ENCODE measurements at places on chromosomes 3 and 15.

DNA sequence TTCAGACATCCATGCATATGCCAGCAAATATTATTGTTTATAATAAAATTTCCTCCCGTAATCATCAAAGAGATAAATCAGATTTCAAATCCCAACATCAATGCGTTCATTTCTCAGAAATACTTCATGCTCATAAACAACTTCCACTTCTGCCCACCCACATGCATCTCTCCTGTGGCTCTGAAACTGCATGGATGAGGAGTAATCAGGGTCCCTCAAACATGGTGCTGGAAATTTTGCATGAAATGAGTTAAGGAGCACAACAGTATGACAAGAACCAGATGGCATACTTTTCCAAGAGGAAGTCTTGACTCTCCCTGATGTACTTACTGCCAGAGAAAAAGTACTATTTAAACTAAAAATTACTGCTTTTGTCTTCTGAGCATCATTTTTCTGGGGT, 26.9 kb upstream of the MFSD1 start:
- DNase-seq: no peak

- no peak for DNase-seq
These were observed 64.2 kb downstream of the SCAPER start for GRCh38 chr15:76840830-76841460.

GRCh38 chr15:70220490-70221096, 122.9 kb upstream of the TLE3 start:
- no peak for DNase-seq

DNA sequence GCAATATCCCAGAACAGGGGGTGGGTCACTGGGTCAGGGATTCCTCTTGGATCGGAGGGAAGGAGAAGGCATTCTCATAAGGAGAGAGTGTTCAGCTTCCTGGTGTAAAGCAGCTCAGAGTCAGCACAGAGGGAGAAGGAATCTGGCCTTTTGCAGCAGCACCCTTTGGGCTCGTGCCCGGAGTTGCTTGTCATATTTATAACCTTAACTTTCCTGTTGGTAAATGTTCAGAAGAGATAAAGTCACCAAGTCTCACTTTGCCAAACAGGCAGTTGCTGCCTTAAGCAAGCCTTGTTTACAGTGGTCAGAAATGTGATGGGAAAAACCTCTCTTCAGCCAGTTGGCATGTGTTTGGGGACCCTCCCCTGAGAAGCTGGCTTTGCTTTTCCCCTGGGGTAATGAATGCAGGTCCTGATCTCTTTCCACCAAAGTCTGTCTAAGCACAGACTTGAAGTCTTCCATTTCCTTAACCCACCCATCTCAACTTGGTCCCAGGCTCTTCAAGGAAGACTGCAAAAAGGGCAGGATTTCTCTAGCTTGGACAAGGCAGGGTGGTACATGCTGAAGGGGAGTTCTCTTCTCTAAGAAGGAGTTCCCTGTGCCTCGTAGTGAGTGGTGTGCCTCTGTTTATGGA, 206.9 kb upstream of the BHLHE40 start:
- DNase-seq: no peak

DNA sequence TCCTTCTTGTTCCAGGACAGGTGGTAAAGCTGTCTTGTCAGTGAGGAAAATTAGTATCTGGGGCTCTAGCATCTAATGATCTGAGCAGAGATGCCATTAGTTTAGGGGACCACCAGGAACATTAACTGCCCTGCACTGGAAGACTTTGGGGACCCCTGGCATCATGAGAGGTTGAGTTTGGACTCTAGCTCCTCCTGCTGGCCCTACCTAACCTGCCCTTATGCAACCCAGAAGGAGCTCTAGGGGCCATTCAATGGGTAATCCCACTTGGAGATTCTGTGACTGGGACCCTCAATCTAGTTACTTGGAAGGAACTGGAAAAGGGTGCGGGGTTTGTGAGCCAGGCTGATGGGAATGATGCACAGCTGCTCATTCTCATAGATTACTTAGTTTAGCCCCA, 451.0 kb downstream of the EPHB1 start:
- no peak for DNase-seq

- no peak for DNase-seq
These were observed 55.5 kb upstream of the SMAD3 start for GRCh38 chr15:67009576-67010569.

DNA sequence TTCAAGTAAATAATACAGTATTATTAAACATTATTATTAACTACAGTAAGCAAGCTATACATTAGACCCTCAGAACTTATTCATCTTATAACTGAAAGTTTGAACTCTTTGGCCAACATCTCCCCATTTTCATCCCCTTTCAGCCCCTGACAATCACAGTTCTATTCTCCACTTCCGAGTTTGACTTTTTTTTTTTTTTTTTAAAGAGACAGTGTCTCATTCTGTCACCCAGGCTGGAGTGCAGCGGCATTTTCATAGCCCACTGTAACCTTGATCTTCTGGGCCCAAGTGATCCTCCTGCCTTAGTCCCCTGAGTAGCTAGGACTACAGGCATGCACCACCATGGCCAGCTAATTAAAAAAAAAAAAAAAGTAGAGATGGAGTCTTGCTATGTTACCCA, 41.3 kb upstream of the LRIG1 start:
- DNase-seq: no peak

GRCh38 chr3:57068437-57069089, 8.1 kb downstream of the SPATA12 start:
- no peak for DNase-seq

- no peak for DNase-seq
These were observed 270.0 kb upstream of the TBC1D5 start for GRCh38 chr3:18012436-18012835.

DNA sequence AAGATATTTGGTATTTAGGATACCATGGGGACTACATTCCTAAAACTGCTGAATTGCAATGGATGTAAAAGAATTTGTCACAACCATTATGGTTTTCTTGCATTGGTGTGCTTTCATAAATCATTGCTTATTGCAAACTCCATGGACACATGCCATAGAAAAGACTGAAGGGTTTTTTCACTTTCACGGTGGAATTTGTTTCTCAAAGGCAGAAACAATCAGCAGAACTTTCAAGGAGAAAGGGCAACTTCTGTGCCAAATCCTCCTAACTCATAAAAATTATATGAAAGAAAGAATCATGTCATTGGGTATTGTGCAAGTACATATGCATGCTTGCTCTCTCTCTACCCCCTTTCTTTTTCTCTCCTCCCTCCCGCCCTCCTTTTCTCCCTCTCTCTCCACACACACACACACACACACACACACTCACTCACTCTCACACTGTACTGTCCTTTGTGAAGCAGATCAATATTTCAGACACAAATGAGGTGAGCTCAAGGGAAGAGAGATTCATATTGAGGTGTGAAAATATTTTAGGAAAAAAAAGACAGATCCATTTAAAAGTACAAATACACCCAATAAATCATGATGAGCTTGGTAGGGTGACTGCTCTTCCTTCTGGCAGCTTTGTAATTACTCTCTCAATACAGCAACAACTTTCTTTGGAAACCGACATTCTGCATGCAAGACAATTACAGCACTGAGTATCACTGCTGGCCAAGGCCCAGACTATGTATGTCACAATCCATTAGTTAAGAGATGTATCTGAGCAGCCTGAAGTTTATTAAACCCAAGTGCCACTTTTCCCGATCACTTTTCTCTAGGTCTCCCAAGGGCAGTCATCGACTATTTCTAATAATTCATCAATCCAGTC, 492.6 kb downstream of the TUSC7 start:
- DNase-seq: no peak

- no peak for DNase-seq
These were observed 319.0 kb downstream of the MECOM start for GRCh38 chr3:169344465-169344864.

DNA sequence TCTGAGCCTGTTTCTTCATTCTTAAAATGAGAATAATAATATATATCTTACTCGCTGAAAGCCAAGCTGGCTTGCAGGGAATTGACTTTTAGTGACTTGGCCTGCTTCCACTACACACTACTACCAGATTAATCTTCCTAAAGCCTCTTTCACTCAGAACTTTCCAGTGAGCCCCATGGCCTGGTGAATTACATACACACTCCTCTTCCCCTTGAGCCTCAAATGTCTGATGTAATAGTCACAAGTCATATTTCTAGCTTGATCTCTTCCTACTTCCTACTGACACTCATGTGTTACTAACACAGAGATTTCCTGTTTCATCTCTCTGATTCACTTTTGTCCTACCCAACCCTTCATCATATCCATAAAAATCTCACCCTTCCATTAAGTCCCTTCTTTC, 82.7 kb upstream of the SOX2 start:
- DNase-seq: no peak

DNA sequence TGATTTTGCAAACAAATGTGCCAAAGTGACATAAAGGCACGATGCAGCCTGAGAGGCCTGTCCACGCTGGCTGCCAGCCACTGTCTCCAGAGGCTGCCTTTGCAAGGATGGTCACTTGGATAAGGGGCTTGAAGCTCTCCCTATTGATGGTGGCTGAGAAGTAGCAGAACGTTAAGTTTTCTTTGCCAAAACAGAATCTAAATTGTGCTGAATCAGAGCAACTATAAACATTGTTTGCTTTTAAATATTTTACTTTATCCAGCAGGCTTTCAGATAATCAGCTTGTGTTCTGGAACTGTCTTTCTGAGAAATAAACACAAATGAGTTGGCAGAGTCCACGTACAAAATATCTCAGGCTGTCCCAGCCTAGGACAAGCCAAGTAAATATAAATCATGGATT, 23.8 kb upstream of the CNBP start:
- DNase-seq: no peak

GRCh38 chr15:73851689-73852088, 21.7 kb upstream of the TBC1D21 start:
- DNase-seq: no peak

DNA sequence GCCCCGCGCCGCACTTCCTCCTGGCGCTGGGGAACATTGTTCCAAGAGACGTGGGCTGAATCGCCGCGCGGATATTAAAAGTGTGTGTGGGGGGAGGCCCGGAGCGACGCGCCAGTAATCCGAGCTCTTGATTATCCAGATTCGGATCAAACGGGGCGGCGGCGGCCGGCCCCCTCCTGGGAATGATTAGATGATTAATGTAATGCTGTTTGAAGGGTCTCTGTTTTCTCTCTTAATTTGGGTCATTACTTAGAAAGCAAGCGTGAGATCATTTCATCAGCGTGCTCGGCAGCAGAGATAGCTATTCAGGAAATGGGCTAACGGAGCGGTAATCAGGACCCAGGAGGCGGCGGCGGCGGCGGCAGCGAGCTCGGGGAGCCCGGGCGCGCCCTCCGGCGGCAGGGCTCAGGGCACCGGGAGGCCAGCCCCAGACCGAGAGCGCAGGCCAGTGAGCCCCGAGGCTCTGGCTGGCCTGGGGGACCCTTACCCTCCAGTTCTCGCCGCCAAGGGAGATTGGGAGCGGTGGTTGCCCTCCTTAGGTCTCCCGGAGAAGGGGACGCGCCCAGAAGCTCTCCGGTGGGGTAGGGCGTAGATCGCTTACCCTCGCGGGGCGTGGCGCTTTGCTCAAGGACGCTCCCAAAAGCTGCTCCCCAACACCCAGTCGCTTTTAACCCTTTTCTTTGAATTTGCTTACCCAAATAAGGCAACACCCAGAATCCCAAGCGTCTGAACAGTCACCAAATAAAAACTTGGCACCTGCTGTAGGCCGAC, 4.5 kb downstream of the FEZF2 start:
- DNase-seq: no peak

GRCh38 chr15:41952013-41952563, 20.3 kb downstream of the EHD4 start:
- no peak for DNase-seq

- no peak for DNase-seq
These were observed 6.8 kb upstream of the ONECUT1 start for GRCh38 chr15:52796753-52797520.

DNA sequence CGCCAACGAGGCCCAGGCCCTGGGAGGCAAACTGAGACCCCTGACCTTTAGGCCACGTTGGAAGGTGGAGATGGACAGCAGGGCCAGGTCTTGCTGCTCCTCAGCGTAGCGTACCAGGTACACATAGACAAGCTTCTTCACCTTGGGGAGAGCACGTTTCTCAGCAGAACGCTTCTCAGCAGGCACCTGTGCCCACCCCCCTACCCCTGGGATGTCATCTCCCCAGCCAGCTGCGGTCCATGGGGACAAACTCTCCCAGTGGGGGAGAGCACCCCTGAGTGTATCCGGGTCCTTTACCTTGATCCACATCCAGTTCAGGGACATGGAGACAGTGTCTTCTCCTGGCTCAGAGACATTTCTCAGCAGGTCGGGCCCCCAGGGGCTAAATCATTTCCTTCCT, 21.0 kb downstream of the AP3B2 start:
- DNase-seq: no peak

DNA sequence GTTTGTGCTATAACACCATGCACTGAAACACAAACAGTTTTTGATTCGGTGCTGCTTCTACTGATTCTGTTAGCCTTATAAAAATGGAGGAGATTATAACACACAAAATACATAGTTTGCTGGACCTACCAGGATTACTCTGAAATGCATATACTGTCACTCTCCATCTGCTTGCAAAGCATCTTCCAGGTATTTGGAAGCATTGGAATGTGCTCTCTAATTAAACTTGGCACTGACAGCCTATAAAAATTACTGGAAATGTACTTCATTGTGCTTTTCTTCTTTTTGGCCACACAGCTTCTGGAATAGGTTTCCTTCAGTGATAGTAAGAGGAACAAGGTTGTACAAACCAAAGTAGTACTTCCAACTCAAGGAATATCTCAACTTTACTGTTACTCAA, 376.1 kb downstream of the UNC13C start:
- DNase-seq: no peak

DNA sequence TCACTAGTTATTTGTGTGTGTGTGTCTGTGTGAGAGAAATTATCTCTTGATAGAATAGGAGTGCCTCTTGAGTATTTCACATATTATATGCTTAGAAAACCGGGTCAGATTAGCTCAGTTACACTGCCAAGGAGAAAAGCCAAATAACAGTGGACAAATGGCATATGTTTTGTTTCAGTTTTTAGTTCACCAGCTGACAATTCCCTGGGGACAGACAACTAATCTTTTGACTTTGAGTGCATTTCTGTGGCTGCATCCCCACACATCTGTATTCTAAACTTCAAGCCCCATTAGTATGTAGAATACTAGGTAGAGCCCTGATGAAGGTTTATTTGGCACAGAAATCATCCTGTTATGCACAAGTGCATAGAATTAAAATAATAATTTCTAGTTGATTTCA, 227.7 kb upstream of the CNTN3 start:
- DNase-seq: no peak

GRCh38 chr3:142725357-142725739, 1.5 kb downstream of the TRPC1 start:
- DNase-seq: no peak

- no peak for DNase-seq
These were observed 305.7 kb upstream of the COL8A1 start for GRCh38 chr3:99332718-99333117.

DNA sequence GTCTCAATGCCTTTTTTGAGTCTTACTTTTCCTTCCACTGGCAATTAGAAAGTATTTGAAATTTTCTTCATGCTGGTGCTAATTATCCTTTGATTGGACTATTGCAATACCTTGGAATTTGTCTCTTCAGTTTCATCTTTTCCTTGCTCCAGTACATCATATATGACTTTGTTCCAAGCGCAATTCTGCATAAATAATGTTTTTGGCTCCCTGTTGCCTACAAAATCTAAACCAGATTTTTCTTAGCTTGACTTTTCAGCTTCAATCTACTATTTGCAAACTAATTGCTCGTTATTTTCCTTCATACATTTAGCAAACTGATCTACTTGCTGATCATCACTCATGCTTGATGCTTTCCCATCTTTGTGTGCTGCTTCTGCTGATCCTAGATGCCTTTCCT, 230.8 kb upstream of the GPR149 start:
- no peak for DNase-seq

GRCh38 chr3:59444294-59444671, 394.5 kb upstream of the CFAP20DC start:
- no peak for DNase-seq
